ENCODE measurements at places on chromosomes 12 and 14.

GRCh38 chr14:92589213-92589852 is 75.8 kb downstream of the RIN3 start:
- no peak for DNase-seq

DNA sequence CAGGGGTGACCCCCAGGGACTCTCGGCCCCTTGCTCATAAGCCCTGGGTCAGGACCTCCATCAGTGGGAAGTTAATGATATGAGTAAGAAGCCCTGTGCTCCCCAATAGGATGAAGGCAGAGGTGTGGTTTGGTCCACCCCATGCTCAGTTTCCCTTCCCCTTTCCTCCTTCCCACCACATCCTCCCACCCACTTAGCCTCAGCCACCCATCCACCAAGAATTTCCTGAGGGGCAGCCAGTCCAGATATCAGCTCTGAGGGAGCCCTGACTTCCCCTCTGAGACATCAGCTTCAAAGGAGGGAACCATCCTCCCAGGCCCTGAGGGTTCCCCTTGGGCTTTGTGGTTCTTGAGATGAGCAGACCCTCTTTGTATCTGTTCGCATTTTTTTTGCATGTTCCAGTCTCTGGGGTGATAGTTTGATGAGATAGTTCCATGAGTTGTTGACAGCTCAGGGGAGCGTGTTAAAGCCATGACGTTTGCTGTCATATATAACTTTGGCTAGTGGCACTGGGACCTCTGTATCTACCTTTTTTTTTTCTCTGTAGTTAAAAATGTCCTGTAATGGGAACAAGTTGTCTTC is 71.2 kb downstream of the LGMN start:
- DNase-seq = peak; percentile 69

DNA sequence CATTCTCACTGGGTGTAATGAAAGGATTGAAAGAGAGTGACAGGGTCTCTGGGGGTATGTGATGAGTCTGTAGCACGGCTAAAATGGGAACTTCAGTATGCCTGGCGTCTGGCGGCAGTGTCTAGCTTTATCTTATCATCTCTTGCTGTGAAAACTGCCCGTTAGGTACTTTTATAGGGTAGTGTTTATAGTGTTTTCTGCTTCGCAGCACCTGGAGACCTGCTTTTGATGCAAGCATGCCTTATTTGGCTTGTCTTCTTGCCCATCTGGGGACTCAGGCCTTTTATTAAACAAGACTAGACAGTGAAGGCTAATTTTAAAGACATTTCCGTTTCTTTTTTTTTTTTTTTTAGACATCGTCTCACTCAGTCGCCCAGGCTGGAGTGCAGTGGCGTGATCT is 36.3 kb upstream of the ALDH2 start:
- DNase-seq = no peak

- DNase-seq = no peak
Measured at GRCh38 chr14:100342195-100342594, 19.1 kb downstream of the SLC25A47 start.

DNA sequence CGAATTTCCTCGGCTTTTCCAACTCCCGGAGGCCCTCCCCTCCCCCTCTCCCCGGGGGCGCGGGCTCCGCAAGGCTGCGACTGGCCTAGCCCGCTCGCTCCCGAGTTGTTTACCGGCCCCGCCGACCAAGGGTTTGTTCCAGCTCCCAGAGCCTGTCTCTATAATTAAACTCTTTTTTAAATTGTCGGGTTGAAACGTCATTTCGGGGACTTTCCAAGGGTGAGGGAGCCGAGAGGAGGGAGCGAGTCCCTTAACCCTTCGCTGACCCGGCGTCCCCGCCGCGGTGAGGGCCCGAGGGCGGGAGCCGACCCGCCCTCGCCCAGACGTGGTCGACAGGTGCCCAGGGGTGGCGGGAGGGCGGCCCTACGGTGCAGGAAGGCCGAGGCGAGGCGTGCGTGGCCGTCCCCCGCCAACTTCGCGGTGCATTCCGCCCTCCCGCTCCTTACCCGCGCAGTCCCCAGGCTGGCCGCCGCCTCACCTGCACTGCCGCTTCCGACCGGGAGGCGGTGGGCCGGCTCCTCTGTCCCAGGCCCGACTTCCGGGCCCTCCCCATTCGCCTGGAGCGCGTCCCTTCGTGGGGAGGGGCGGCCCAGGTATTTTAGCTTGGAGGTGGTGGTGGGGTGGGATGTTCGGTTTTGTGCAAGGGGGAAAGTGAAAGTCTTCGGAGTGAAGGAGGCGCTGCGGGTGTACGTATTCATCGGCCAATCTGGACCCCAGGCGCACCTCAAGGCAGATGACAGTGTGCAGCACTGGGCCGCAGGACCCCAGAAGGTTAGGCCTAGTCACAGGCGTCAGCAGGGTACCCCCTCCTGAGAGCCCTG is 2.9 kb upstream of the ZFP36L1 start:
- DNase-seq = peak; percentile 80

- no peak for DNase-seq
Measured at GRCh38 chr12:131258398-131258797, 304.7 kb downstream of the ADGRD1 start.

DNA sequence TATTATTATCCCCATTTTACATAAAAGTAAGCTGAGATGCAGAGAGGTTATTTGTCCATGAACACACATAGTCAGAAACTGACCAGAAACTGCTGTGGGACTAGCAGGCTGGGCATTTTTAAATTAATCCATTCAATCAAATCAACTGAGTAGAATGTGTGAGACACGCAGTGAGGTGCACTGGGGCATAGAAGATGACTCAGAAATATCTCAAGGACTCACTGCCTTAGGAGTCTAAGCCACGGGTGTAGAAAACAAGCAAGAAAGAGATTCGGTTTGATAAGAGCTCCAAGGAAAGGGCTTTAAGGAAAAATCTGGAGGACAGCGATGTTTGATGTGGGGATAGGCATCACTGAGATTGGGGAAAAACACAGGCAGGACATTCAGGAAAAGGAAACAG is 127.8 kb downstream of the ANO2 start:
- no peak for DNase-seq

DNA sequence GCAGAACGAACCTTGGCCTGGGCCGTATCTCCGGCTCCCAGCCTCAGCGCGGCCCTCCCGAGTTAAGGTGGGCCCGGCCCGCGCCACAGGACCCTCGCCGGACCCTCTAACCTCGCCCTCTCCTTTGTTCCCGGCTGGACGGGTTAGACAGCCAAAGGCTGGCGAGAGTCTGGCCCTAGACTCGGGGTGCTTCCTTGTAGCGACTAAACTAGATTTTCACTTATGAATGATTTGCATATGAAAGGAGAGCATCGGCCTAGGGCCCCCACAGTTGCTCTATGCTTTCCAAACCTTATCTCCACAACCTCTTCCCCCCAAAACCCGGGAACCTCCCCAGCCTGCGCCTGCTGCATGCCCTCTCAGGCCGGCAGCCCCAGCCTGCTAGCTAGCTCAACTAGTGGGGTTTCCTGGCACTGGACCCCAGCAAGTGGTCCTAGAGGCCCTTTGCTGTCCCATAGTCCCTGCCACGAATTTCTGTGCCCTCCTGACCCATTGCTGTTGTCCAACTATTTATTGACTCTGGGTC is 2.0 kb downstream of the HOXC5 start:
- no peak for DNase-seq

- DNase-seq = no peak
Measured at GRCh38 chr12:5582018-5582417, 150.1 kb downstream of the NTF3 start.

GRCh38 chr12:131011165-131012079 is 57.7 kb downstream of the ADGRD1 start:
- no peak for DNase-seq
